Airway epithelial cell (primary cell): ENCODE measurements at places on chromosomes 7 and 10. TPM values are rescaled to one million over a fixed set of nuclear protein-coding genes. Genes with fewer than 3 reads are reported as not detected.

The C10orf67 gene
- total RNA-seq, result 0.28 TPM in 2 replicates

The AOC1 gene
- total RNA-seq, result 0.14 TPM in 1 of 2 replicates, not detected in the other

The MRPS17 gene
- total RNA-seq, result 11.1 and 16.0 TPM in 2 replicates

The ZNF488 gene
- total RNA-seq, result 2.3 TPM in 2 replicates

The MOGAT3 gene
- total RNA-seq, result not detected in 2 replicates

The WASHC2A gene
- 12.1 and 15.2 TPM in 2 replicates for total RNA-seq

The PRR15 gene
- total RNA-seq, result 0.35 and 0.51 TPM in 2 replicates
